ENCODE measurements at places on chromosomes 12 and 14.

DNA sequence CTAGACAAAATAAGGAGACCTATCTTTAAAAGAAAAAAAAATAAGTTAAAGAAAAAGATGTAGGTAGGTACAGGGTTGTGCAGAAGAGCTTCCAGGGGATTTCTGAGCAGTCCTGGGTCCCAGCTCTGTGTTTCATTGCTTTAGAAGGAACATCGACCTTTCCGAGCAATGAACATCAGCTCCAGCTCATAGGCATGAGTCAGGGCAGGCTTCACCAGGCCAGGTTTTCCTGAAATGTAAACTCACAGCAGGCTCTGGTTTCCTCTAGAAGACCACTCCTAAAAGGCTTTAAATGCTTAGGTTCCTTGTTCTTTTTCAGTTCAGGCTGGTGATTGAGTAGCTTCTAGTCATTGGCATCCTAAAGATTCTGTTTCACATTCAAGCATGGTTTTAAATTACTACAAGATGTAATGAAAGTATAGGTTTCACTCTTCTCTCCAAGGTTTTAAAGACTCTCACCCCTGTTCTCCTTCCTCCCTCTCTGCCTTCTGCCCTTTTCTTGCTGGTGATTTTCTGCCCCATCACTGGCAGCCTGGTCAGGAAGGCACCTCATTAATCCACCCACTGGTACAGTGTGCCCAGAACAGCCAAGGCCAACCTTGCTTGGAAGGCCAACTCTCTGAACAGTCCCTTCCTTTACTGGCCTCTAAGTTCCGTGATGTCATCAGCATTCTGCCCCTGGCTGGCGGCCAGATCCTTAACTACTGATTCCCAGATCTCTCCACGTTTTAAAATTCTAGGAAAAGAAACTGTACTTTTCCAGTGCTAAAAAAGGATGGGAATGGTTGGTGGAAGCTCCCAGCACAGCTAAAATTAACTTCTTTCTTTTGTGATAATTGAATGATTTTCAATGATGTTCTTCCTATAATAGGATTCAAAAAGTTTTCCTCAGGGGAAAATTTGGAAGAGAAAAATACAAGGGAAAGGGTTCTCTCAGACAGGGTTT, 109.4 kb upstream of the HIF1A start:
- no peak for DNase-seq

DNA sequence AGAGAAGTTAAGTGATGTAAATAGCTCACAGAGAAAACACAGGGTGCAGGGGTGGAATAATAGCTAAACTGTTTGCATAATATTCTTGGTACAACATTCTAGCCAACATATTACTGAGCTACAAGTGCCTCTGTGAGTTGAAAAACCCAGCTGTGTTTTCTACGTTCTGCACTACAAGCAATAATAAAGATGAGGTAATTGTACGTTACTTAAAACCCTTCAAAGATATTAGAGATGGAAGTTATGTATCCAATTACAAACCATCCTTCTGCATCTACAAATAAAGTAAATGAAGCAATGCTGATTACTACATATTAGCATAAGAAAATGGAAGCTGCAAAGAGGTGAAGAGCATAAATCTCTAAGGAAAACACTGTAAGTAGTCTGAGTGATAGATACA, 271.4 kb downstream of the SSPN start:
- DNase-seq, result no peak

GRCh38 chr12:108078428-108078827, 50.7 kb upstream of the WSCD2 start:
- no peak for DNase-seq

- DNase-seq, result no peak
Measured at GRCh38 chr12:24586293-24586692, 362.6 kb downstream of the BCAT1 start.

DNA sequence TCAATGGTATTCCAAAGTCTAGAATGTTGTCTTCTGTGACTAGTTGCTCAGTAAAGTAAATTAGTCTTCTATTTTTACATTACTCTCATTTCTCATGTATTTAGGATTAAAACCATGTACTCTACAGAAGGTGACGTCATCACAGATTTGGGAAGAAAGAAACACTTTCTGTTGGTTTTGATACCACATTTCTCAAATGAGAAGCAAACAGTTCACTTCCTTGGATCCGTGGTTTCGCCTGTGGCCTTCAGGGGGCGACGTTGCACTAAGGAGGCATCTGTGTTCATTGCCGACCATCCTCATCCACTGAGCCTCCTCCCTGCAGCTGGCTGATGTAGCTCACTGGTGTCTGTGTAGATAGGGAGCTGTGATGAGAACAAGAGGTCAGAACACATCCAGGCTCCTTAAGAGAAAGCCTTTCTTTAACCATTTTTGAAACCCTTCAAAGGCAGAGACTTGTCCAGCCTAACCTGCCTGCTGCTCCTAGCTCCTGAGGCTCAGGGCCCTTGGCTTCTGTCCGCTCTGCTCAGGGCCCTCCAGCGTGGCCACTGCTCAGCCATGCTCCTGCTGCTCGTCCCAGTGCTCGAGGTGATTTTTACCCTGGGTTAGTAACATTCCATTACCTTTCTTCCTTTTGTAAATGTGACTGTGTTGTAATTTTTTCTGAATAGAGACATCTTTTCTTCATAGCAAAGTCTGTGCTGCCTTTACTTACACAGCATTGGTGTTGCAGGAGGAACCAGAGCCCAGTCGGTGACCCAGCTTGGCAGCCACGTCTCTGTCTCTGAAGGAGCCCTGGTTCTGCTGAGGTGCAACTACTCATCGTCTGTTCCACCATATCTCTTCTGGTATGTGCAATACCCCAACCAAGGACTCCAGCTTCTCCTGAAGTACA, 220.6 kb upstream of the OR4E1 start:
- DNase-seq, result peak; percentile 58

DNA sequence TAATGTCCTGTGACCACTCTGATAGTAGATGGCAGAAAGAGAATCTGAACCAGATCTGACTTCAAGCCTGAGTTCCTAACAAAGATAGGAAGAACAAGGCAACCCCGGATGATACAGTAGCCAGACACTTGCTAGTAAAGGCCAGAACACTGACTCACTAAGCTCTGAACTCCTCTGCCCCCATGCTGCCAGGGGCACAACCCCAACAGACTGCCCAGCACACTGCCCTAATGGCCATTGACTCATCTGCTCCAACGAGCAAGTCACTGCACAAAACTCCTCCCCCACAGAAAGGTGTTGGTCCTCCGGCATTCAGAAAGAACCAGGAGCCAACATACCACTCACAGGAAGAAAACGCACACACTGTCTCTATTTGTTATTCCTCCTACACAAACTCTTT, 179.6 kb upstream of the NUDT4 start:
- DNase-seq, result no peak

GRCh38 chr14:65774041-65774440, 361.5 kb downstream of the FUT8 start:
- no peak for DNase-seq

DNA sequence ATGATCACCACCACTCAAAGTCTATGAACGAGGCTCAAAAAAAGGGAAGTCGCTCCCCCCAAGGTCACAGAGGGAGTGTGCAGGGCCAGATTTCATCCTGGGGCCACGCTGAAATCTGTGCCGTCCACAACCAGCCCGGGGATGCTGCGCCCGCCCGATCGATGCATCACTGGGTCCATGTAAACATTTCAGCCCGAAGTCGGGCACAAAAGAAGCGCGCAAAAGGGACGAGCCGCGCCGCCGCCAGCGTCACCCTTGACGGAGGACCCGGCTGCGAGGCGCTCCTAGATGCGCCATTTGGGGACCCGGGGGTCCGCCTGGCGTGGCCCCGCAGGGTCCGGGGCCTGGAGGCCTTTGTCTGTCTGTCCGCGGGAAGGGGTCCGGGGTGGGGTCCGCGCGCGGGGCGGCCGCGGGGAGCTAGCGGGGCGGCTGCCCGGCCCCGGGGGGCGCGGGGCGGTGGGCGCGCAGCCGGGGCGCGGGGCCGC, 503 bp downstream of the FBXO21 start:
- DNase-seq, result peak; percentile 9

- DNase-seq, result no peak
Measured at GRCh38 chr14:20247646-20248246, 8.7 kb downstream of the OR11H4 start.

- DNase-seq, result no peak
Measured at GRCh38 chr12:49298160-49298559, 3.2 kb downstream of the PRPH start.

DNA sequence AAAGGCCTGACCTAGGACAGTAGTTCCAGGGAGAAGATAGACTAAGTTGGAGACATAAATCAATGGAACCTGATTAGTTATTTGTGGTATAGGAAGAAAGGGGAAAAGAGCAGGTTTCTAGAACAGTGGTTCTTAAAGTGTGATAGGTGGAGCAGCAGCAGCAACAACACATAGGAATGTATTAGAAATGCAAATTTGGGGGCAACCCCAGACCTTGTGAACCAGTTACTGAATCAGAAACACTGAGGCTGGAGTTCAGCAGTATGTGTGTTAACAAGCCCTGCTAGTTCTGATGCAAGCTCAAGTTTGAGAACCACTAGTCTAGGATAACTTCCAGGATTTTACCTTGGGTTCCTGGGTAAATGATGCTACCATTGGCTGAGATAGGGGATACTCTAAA, 308.7 kb downstream of the EMP1 start:
- no peak for DNase-seq

DNA sequence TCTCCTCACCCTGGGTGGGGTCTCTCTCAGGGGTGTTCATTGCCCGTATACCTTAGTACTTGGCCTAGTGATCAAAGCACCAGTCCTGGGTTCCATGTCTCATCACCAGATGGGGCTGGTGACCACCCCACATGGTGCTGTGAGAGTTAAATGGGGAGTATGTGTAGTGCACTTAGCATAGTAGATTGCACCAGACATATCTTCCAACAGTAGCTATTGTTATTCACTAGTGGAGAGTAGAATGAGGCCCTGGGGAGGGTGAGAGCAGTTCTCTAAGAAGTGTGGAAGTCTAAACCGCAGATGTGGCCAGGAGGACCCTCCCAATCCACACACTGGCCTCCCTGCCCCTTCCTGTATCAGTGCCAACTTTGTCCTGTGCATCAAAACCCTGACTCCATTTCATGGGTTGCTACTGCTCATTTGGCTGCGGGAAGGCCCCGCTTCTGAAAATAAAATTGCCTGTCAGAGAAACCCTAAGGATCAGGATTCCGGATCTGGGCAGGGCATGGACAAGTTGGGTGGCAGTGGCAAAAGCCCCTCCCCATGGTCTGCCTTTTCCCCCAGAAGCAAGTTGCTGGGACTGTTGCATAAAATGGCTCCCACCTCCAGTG, 4.4 kb downstream of the CD9 start:
- no peak for DNase-seq

DNA sequence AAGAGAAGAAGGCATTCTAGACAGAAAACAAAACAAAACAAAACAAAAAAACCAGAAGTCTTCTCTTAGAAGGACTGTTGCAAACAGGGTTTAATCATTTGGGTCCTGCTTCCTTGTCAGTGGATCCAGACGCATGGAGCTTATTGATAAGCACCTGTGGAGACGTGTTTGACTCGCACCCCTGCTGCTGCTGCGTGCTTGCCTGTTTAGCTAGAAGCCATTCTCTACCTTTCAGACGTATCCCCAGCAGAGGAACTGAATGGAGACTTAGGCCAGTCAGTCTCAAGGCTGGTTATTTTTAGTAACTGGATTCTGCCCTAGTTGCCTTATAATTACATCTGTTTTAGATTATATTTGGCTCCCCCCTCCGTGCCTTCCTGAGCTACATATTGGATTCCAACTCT, 186.1 kb upstream of the EEA1 start:
- no peak for DNase-seq

DNA sequence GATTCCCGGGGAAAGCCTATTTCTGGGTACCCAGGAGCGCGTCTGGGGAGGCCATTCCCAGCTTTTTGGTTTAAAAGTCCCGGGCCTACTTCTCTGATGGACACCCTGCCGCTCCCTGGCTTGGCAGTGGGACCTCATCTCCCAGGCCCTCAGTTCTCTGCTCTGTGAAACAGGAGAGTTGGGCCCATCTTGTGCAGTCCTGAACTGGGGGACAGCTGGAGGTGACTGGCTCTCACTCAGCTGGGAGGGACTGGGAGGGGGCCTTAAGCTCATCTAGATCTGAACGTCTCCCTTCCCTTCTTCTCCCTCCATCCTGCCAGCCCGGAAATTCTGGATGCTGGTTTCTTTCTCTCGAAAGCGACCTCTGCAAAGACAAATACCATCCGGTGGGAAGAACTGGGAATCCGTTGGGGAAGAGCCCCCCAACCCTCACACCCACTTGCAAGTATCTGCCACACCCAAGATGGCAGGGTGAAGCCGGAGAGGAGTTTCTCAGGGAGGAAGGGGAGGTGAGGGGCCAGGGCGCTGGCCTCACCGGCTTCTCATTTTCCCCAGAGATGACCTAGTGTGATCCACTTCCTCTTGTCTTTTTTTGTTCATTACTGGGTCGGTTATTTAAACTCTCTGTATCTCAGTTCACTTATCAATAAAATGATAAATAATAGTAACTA, 1.4 kb downstream of the RIN3 start:
- DNase-seq, result no peak

DNA sequence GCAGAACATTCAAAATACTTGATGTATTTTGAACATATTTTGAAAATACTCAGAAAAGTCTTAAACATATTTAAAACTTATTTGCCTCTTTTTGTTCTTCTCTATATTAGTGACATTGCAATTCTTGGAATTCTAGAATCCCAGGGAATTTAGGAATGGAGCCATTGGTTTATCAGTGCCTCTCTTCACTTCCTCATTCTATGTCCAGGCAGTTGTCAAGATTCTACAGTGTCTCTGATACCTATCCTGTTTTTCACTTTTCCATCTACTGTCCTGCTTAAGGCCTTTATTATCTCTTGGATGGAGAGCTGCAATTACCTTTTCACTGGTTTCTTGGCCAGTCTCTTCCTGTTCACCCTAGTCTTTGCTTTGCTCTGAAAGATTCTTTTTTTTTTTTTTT, 144.6 kb downstream of the TTLL5 start:
- no peak for DNase-seq

Data from CD4-positive, alpha-beta T cell treated with Interleukin-15 for 4 hours (primary cell).